ENCODE measurements at places on chromosomes 16 and 17. TPM values are rescaled to one million over a fixed set of nuclear protein-coding genes. Genes with fewer than 3 reads are reported as not detected.

The SLC35B1 gene
- 60.9 TPM for total RNA-seq

The SLC16A6 gene
- total RNA-seq: 5.5 TPM

The DRC3 gene
- not detected for total RNA-seq

The MSL1 gene
- 114 TPM for total RNA-seq

The GRAPL gene
- 6.9 TPM for total RNA-seq

The CLUH gene
- total RNA-seq: 122 TPM

The NPTX1 gene
- total RNA-seq: 1.5 TPM

The RNF222 gene
- total RNA-seq: 0.09 TPM

The KRT14 gene
- not detected for total RNA-seq

The NUFIP2 gene
- total RNA-seq: 61.6 TPM

The TP53TG3F gene
- not detected for total RNA-seq

The HSD17B2 gene
- not detected for total RNA-seq

The EVI2A gene
- total RNA-seq: 11.7 TPM

The ASGR1 gene
- total RNA-seq: 0.67 TPM

The RSAD1 gene
- 21.3 TPM for total RNA-seq

The RASD1 gene
- total RNA-seq: 1.3 TPM

The PIRT gene
- not detected for total RNA-seq

The KRT23 gene
- 0.50 TPM for total RNA-seq

The NEUROD2 gene
- total RNA-seq: not detected

The LDHD gene
- total RNA-seq: 0.48 TPM

The PPP4C gene
- total RNA-seq: 147 TPM

The BCKDK gene
- total RNA-seq: 98.3 TPM

The C16orf46 gene
- total RNA-seq: not detected

The SMIM36 gene
- not detected for total RNA-seq

The MYH8 gene
- not detected for total RNA-seq

Data from activated T-helper 17 cell treated with anti-CD3 and anti-CD28 coated beads, Interleukin-2, amount 50 U/mL, for 72 hours (primary cell).